SK-MEL-5 (cell line): ENCODE measurements at places on chromosomes 7 and 10.

DNA sequence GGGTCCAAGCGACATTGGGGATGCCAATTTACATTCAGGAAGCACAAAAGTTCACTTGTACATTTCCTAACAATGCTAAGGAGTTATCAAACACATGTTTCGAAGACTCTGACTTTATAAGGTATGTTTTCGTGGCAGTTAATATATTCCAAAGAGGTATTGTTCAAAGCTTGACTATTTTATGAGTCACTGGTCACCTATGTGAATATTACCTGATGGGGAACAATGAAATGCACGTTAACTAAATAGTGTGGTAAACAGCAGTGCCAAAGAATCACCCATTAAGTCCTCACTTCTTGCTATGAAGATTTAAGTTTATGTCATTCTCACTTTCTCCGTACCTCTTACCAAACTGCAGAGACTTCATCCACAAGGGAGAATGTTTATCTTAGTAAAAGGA, 550.2 kb downstream of the SORCS1 start:
- DNase-seq: no peak

DNA sequence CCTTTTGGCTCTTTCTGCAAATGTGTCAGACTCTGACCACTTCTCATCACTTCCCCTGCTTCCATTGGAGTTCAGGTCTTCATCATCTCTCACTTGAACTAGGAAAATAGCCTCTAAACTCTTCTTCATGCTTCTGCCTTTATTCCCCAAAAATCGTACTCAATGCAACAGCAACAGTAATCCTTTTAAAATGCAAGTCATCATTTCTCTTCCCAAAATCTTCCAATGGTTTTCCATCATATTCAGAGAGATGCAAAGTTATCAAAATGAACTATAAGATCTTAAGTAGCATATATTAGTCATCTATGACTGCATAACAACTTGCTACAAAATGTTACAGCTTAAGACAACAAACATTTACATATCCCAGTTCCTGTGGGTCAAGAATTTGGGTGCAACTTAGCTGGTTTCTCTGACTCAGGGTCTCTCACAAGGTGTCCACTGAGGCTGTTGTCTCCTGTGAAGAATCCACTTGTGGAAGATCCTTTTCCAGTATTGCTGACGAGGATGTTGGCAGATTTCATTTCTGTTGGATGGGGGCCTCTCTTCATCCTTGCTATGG, 31.0 kb upstream of the ETV1 start:
- no peak for DNase-seq

- no peak for DNase-seq
Measured at GRCh38 chr10:119190954-119191785, 12.6 kb upstream of the PRDX3 start.

- no peak for DNase-seq
Measured at GRCh38 chr10:11499425-11500071, 111.9 kb downstream of the USP6NL start.

GRCh38 chr7:37352974-37353948, 95.4 kb downstream of the ELMO1 start:
- DNase-seq: peak; percentile 74

GRCh38 chr7:131627735-131628190, 71.3 kb upstream of the PODXL start:
- no peak for DNase-seq

DNA sequence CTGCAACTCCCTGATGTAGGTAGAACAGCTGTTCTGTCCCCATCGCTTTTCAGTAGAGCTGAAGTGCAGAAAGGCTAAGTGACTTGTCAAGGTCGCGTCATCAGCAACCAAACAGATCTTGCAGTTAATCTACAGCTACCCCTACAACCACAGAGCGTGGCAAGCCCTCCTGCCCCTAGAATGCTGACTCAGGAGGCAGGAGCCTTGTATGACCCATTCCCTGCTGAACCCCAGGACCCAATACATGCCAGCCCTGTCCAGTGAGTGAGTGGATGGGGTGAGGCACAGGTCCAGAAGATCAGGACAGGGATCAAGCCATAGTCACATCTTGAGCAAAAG, 26.6 kb upstream of the GJD4 start:
- DNase-seq: no peak

- peak; percentile 98 for DNase-seq
Measured at GRCh38 chr7:30173058-30173897, 38.5 kb downstream of the MTURN start.
